Pancreas (tissue), 10 donors: ENCODE measurements at places on chromosomes 5 and 9. TPM values are rescaled to one million over a fixed set of nuclear protein-coding genes. Genes with fewer than 3 reads are reported as not detected.

DNA sequence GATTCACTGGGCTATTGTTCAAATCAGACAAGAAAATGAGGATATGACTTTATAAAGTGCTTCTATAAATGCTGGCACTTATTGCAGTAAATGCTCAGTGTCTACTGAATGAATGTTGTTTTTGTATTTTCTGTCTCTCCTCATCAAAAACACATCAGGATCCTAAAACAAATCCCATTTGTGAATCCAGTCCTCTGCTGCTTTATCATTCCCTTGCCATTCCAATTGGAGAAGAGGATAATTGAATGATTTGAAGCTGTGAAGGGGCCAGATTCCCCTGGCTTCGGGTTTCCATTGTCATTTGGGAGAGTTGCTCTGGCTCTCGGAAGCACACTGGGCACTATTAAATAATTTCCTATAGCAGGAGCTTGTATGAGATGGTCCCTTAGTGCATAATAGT, 666.8 kb downstream of the ACTL7B start:
- DNase-seq = no peak

- no peak for DNase-seq
Measured at GRCh38 chr9:16728137-16728508, 142.3 kb downstream of the BNC2 start.

DNA sequence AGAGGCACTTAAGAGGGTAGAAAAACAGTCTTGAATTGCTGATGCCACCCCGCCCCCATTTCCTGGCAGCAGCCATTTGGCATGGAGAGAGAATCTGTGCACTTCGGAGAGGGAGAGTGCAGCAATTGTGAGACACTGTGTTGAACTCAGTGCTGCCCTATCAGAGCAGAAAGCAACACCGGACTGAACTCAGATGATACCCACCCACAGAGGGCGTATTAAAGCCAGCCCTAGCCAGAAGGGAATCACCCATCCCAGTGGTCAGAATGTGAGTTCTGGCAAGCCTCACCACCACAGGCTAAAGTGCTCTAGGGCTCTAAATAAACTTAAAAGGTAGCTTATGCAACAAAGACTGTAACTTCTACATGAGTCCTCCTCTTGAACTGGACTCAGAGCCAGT, 88.4 kb upstream of the RGS7BP start:
- DNase-seq = no peak

DNA sequence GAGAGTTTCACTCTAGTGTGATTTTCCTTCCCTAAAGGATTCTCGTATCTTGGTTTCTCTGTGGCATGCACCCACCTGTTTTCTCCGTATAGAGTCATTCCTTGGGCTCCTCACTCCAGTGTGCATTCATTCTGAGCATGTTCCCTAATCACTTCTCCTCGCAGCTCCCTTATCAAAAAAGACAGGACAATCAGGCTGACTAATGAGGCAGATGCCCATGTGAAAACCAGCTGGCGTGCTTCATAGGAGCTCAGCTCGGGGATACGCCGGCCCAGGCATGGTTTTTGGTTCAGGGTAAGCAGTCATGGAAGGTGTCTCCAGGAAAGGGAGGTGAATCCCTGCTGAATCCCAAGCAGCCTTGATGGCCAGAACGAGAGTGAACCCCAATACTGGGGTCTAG, 41.2 kb upstream of the INSYN2B start:
- no peak for DNase-seq

DNA sequence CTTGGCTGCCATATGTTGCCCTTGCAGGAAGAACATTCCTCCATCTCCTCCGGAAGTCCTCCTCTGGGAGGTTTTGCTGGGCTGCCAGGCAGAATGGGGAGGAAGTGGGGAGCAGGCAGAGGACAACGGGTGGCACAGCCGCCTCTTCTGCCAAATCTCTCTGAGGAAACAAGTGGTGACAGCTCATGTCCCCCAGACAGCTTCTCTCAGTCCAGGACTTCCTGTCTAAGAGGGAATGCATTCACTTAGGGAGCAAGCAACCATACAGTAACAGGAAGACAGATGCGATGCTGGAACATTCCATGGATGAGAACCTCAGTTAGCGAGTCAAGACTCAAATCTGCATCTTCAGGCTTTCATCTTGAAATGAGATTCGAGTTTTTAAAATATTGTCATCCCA, 701.0 kb downstream of the SEMA5A start:
- DNase-seq = no peak

- DNase-seq = no peak
Measured at GRCh38 chr9:90960941-90961340, 159.3 kb downstream of the SYK start.

GRCh38 chr5:177594071-177594470, 2.1 kb downstream of the TMED9 start:
- no peak for DNase-seq

GRCh38 chr9:130473009-130473408, 28.2 kb downstream of the ASS1 start:
- DNase-seq = no peak

DNA sequence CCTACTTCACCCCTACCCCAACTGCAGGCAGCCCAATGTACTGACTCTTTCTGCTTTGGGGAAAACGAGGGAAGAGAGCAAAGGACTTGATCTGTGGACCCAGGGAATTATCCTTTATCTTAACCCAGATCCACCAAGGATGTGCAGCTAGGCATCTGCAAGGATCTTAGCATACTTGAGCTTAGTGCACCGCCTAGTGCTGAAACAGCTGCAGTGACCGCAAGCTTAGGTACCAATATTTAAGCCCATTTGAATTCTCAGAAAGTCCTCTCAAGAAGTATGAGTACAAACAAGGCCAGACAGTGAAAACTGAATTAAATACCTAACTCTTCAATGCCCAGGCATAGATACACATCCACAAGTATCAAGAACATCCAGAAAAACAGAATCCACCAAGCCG, 576.7 kb upstream of the ADAMTS16 start:
- DNase-seq = no peak

The MYOZ3 gene
- 0.50 TPM for total RNA-seq
